ENCODE measurements at places on chromosomes 2 and 18. TPM values are rescaled to one million over a fixed set of nuclear protein-coding genes. Genes with fewer than 3 reads are reported as not detected.

- H3K4me1 ChIP-seq, result peaks cover 10% of the 10 kb centered on the region
- no peak for DNase-seq
- H3K27ac ChIP-seq, result no peak overlapping the region
- H3K4me3 ChIP-seq, result no peak overlapping the region
- H3K27me3 ChIP-seq, result no peaks in the 10 kb centered on the region
Measured at GRCh38 chr2:173659509-173659908, 304.8 kb downstream of the CDCA7 start.

The TMEM185B gene
- 36.0 TPM for total RNA-seq

GRCh38 chr18:70044632-70045031 is 97.0 kb upstream of the CD226 start:
- H3K4me1 ChIP-seq, result peaks cover 27% of the 10 kb centered on the region
- no peak for DNase-seq
- no peak overlapping the region for H3K4me3 ChIP-seq
- H3K27me3 ChIP-seq, result no peaks in the 10 kb centered on the region

DNA sequence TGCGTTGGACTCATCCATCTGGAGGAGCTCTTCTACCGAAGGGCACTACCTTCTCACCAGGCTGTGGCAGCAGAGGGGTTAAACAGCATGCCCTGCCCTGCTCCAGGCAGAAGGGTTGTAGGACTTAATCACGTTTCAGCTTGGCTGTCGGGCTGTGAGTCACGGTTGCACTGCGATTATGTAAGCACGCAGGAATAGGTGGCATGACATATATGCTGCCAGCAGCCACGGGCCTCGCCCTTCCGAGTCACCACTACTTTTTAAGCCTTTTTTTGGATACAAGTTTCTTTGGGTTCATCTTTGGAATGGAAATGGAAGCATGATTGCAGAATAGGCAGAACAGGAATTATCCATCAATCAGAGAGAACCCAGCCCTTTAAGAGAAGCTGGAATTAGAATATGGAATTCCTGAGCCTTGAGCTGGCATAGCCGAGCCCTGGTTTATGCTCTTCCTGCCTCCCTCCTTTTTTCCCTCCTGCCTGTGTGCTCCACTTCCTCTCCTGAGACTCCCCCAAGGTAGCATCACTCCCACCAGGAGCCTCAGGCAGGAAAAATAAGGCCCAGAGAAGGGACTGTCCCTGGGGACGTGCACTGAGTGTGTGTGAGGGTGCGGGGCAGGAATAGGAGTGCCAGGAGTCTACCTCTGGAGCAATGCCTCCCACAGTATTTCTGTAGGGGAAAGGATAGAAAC is 86.8 kb downstream of the SEMA4F start:
- peaks cover 24% of the 10 kb centered on the region for H3K4me1 ChIP-seq
- peak; percentile 62 for DNase-seq
- H3K36me3 ChIP-seq, result no peaks in the 10 kb centered on the region
- peak overlapping the region; percentile 58 for H3K27ac ChIP-seq
- peak overlapping the region; percentile 5 for H3K4me3 ChIP-seq

The COBLL1 gene
- total RNA-seq, result 62.0 TPM

- no peaks in the 10 kb centered on the region for H3K4me1 ChIP-seq
- no peaks in the 10 kb centered on the region for H3K27me3 ChIP-seq
- peaks cover 39% of the 10 kb centered on the region for H3K36me3 ChIP-seq
- no peak for DNase-seq
- H3K27ac ChIP-seq, result no peak overlapping the region
Measured at GRCh38 chr2:74091391-74091790, 56.3 kb downstream of the BOLA3 start.

- no peak overlapping the region for H3K4me3 ChIP-seq
- no peak for DNase-seq
- H3K36me3 ChIP-seq, result no peaks in the 10 kb centered on the region
- no peaks in the 10 kb centered on the region for H3K27me3 ChIP-seq
- no peaks in the 10 kb centered on the region for H3K4me1 ChIP-seq
- no peak overlapping the region for H3K27ac ChIP-seq
Measured at GRCh38 chr2:155665704-155666103, 666.8 kb downstream of the NR4A2 start.

- H3K36me3 ChIP-seq, result no peaks in the 10 kb centered on the region
- H3K4me3 ChIP-seq, result no peak overlapping the region
- H3K27ac ChIP-seq, result no peak overlapping the region
- DNase-seq, result no peak
Measured at GRCh38 chr18:24923138-24923537, 428.8 kb downstream of the ZNF521 start.

DNA sequence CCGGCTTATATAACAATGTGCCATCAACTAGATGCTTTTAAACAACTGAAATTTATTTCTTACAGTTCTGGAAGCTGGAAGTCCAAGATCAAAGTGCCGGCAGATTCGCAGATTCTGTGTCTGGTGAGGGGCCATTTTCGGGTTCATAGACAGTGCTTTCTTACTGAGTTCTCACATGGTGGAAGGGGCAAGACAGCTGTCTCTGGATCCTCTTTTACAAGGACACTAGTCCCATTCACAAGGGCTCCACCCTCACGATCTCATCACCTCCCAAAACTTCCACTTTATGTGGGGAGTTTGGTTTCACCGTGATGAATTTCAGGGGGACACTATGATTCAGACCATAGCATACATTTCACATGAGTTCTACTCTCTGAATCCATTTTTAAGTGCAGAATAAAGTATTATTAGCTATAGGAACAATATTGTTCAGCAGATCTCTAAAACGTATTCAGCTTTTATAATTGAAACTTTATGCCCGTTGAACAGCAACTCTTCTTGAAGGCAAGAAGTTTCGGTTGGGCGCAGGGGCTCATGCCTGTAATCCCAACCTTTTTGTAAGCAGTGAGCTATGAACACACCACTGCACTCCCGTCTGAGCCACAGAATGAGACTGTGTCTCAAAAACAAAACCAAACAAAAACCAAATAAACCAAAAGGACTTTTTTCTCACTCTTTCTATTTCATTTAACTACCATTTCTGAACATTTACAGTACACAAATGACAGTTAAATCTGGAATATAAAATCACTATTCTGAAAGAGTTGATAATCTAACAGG is 502.8 kb downstream of the CMPK2 start:
- no peak overlapping the region for H3K4me3 ChIP-seq
- no peaks in the 10 kb centered on the region for H3K36me3 ChIP-seq
- no peaks in the 10 kb centered on the region for H3K27me3 ChIP-seq

The BOLL gene
- total RNA-seq, result not detected

- no peak for DNase-seq
- peak overlapping the region; percentile 94 for H3K4me3 ChIP-seq
- no peaks in the 10 kb centered on the region for H3K36me3 ChIP-seq
- H3K27ac ChIP-seq, result no peak overlapping the region
- no peaks in the 10 kb centered on the region for H3K27me3 ChIP-seq
Measured at GRCh38 chr2:169693360-169693759, 845 bp downstream of the CFAP210 start.

The CNGA3 gene
- total RNA-seq, result not detected

The SAG gene
- total RNA-seq, result not detected

The TCF4 gene
- 267 TPM for total RNA-seq

DNA sequence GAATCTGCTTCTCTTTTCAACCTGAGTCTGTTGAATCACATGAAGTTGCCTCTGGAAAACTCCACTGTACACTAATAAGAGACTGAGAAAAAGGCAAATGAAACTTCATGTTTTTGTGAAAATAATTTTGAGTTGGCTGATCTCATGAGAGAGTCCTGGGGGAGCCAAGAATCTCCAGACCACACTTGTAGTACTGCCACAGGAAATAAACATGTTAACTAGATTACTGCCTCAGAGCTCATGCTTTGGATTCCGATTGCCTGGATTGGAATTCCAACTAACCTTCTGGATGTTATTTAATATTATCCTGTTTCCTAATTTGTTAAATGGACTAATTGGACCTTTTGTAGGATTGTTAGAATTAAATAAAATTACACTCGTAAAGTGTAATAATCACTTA is 25.2 kb downstream of the NUP35 start:
- H3K27ac ChIP-seq, result no peak overlapping the region
- no peaks in the 10 kb centered on the region for H3K27me3 ChIP-seq
- DNase-seq, result no peak
- no peaks in the 10 kb centered on the region for H3K4me1 ChIP-seq
- no peaks in the 10 kb centered on the region for H3K36me3 ChIP-seq

DNA sequence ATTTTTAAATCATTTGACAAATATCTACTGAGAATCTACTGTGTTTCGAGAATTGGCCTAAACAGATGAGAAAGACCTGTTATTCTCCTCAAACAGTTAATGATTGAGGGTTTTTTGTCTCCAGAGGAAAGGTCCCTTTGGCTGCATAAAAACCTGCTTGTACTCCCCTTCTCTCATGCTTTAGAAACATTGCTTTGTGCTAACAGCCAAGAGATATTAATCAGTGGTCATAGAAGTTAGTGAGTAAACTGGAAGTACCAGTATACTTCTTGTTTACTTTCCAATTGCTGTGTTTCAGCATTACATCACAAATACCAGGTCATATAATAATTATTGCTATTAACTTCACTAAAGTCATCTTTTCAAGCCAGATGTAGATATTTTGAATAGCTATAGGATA is 34.1 kb downstream of the ITGB6 start:
- no peaks in the 10 kb centered on the region for H3K27me3 ChIP-seq
- H3K4me3 ChIP-seq, result no peak overlapping the region
- no peaks in the 10 kb centered on the region for H3K36me3 ChIP-seq
- DNase-seq, result no peak

GRCh38 chr18:73245345-73245744 is 377.6 kb upstream of the NETO1 start:
- no peak for DNase-seq
- H3K27me3 ChIP-seq, result no peaks in the 10 kb centered on the region
- H3K36me3 ChIP-seq, result no peaks in the 10 kb centered on the region
- no peak overlapping the region for H3K4me3 ChIP-seq
- no peaks in the 10 kb centered on the region for H3K4me1 ChIP-seq

The ZSWIM2 gene
- total RNA-seq, result not detected

- H3K27me3 ChIP-seq, result no peaks in the 10 kb centered on the region
- no peak overlapping the region for H3K27ac ChIP-seq
- no peak for DNase-seq
- H3K4me3 ChIP-seq, result no peak overlapping the region
Measured at GRCh38 chr18:71287268-71287667, 998.4 kb downstream of the SOCS6 start.

GRCh38 chr18:76937597-76937996 is 115.2 kb downstream of the ZNF236 start:
- peaks cover 23% of the 10 kb centered on the region for H3K36me3 ChIP-seq
- no peaks in the 10 kb centered on the region for H3K27me3 ChIP-seq
- no peak overlapping the region for H3K27ac ChIP-seq
- no peak overlapping the region for H3K4me3 ChIP-seq
- H3K4me1 ChIP-seq, result no peaks in the 10 kb centered on the region

GRCh38 chr18:67402543-67402942 is 114.0 kb downstream of the DSEL start:
- H3K27me3 ChIP-seq, result no peaks in the 10 kb centered on the region
- H3K4me3 ChIP-seq, result no peak overlapping the region
- no peak for DNase-seq
- no peaks in the 10 kb centered on the region for H3K36me3 ChIP-seq

- H3K27ac ChIP-seq, result peak within 1 kb of the TSS; percentile 98
- peak within 1 kb of the TSS; percentile 92 for H3K4me3 ChIP-seq
- DNase-seq, result peak; percentile 68
- peaks cover 56% of the 10 kb centered on the region for H3K4me1 ChIP-seq
- H3K36me3 ChIP-seq, result no peaks in the 10 kb centered on the region
- no peaks in the 10 kb centered on the region for H3K27me3 ChIP-seq
Measured at GRCh38 chr2:238287737-238288649, at the start of gene PER2. Gene PER2 (minus strand): TSS chr2:238288610. CDS start chr2:238277936, 10,674 bp downstream.

- DNase-seq, result no peak
- H3K27me3 ChIP-seq, result no peaks in the 10 kb centered on the region
- H3K4me1 ChIP-seq, result peaks cover 5% of the 10 kb centered on the region
- H3K4me3 ChIP-seq, result no peak overlapping the region
- H3K36me3 ChIP-seq, result no peaks in the 10 kb centered on the region
Measured at GRCh38 chr2:96404446-96405373, 69.1 kb downstream of the NCAPH start.

The FSHR gene
- total RNA-seq, result not detected

GRCh38 chr2:120305937-120306490 is 39.9 kb upstream of the INHBB start:
- no peak for DNase-seq
- H3K27ac ChIP-seq, result no peak overlapping the region
- no peaks in the 10 kb centered on the region for H3K27me3 ChIP-seq
- H3K4me3 ChIP-seq, result no peak overlapping the region

The NR4A2 gene
- 4.4 TPM for total RNA-seq

GRCh38 chr2:95062242-95063085 is 37.0 kb downstream of the MAL start:
- no peak overlapping the region for H3K27ac ChIP-seq
- H3K36me3 ChIP-seq, result no peaks in the 10 kb centered on the region
- no peak for DNase-seq
- no peaks in the 10 kb centered on the region for H3K4me1 ChIP-seq
- H3K4me3 ChIP-seq, result no peak overlapping the region

The AUP1 gene
- total RNA-seq, result 113 TPM

The LINC00305 gene
- not detected for total RNA-seq

GRCh38 chr18:54957996-54958395 is 1.3 kb downstream of the CCDC68 start:
- DNase-seq, result no peak
- no peaks in the 10 kb centered on the region for H3K4me1 ChIP-seq
- no peaks in the 10 kb centered on the region for H3K36me3 ChIP-seq
- no peak overlapping the region for H3K4me3 ChIP-seq
- H3K27ac ChIP-seq, result no peak overlapping the region
- H3K27me3 ChIP-seq, result no peaks in the 10 kb centered on the region

DNA sequence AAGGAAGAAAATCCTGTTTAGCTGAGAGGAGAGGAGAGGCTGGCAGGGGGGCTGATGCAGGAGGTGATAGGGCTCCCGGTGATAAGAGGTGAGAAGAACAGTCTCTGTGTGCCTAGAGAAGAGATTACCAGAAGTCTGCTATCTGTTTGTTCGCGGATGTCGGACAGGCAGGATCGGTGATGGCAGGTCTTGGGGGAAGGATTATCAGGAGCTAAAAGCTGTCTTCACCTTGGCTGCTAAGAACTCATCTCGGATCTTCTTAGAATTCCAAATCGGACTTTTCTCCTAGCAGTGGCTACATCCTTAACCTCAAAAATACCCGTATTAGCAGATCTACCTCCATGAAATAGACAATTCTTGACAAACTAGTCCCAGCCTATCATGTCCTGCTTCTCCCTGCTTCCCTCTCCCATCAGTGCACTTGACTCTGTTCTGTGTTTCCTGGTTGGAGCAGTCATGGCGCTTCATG is 282.1 kb upstream of the TRIB2 start:
- no peak overlapping the region for H3K27ac ChIP-seq
- H3K36me3 ChIP-seq, result no peaks in the 10 kb centered on the region
- DNase-seq, result no peak

The IL1R2 gene
- total RNA-seq, result 18.3 TPM

DNA sequence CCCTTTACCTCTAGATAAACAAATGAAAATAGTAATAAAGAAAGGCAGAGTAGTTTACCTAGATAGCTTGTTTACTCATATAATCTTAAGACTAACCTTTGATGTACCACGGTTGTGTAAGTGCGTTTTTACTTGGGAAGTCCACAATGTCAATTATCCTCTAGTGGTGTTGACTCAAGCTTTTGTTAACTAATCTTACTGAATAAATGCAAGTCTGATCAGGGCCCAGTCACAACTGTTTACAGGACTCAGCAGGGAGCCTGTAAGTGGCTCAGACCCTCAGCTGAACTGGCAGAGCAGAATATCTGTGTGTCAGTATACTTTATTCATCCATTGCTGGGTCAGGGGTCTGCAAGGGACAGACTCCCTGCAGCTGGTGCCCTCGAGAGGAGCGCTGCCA is 98.1 kb upstream of the ACAA2 start:
- no peaks in the 10 kb centered on the region for H3K4me1 ChIP-seq
- no peak overlapping the region for H3K27ac ChIP-seq
- no peaks in the 10 kb centered on the region for H3K27me3 ChIP-seq
- H3K4me3 ChIP-seq, result no peak overlapping the region
- H3K36me3 ChIP-seq, result no peaks in the 10 kb centered on the region
